ENCODE measurements at places on chromosomes 2 and 18.

- no peak for DNase-seq
Measured at GRCh38 chr2:161746891-161747535, 122.8 kb downstream of the SLC4A10 start.

- DNase-seq = no peak
Measured at GRCh38 chr18:31679791-31680432, 4.5 kb downstream of the B4GALT6 start.

GRCh38 chr18:6113650-6114049 lies 218.3 kb upstream of the TMEM200C start:
- no peak for DNase-seq

GRCh38 chr2:32835148-32835547 lies 111.6 kb upstream of the LTBP1 start:
- no peak for DNase-seq

- DNase-seq = peak; percentile 78
Measured at GRCh38 chr18:68660354-68661183, 54.3 kb downstream of the TMX3 start.

DNA sequence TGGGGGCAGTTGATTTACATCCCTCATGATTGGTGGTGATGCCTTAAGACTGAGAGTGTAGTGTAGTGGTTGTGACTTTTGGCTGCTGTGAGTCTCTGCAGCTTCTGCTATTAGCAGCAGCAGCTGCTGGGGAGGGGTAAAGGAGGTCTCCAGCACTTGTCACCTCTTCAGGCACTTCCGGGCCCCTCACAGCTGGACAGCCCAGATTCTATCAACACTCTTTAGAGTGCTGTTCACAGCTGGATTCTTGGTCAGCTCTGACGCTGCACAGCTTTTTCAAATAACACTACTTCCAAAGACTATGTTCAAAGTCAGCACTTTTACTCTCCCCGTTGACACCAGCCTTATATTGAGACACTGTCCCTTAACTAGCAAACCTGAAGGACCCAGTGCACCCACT lies 396.0 kb downstream of the MEIS1 start:
- DNase-seq = no peak

DNA sequence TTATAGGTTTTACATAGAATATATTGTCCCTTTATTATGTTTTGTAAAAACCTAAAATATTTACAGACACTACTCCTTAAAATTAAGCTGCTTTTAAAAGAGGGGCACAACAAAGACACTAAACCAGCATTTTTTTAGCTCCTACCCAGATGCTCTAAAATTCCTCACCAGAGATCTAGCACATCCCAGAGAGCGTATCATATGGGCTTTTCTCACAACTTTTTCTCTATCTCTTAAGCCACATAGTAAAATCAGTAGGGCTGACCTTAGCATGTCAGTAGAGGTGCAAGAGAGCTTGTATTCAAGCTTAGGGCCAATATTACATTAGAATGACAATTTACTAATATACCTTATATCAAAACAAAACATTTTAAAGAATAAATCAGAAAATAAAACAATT lies 216.3 kb downstream of the TMX3 start:
- DNase-seq = no peak
